ENCODE measurements at places on chromosomes 11 and 22. TPM values are rescaled to one million over a fixed set of nuclear protein-coding genes. Genes with fewer than 3 reads are reported as not detected.
A peak's percentile ranks its signal among the peaks of the same experiment; 100 is the strongest.

ACO2 gene
- 90.0 TPM for polyA plus RNA-seq

ALX4 gene
- 1.3 TPM for polyA plus RNA-seq

SHISA8 gene
- polyA plus RNA-seq = not detected

FOLR2 gene
- polyA plus RNA-seq = 27.0 TPM

ANO9 gene
- 1.2 TPM for polyA plus RNA-seq

DNA sequence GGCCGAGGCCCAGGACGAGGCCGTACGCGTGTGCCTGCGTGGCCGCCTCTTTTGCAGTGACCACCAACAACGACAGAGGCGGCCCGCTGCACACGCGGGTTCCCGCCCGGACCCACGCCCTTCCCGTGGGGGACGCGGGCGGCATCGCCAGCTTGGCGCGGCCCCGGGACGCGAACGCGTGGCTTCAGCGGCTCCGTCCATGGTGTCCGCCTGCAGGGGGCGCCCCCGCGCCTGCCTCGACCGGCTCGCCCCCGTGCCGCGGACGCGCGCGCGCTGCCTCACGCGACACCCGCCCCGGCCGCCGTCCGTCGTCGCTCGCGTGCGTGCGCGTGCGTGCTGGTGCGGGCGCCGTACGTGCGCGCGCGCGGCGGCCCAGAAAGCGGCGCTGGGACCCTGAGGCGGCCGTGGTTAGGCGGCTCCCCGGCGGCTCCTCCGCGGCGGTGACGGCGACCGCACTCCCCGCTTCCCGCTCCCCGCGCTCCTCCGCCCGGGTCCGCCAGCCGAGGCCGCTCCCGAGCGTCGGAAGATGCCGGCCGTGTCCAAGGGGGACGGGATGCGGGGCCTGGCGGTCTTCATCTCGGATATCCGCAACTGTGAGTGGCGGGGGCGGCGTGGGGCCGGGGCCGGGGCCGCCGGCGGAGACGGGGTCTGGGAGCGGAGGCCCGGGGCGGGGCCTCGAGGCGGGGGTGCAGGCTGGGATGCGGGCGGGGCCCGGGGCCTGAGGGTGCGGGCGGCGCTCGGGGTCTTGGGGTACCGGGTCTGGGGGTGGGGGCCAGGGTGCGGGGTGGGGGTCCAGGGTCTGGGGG is at the start of gene AP2A2:
TSS of gene AP2A2 (plus strand) at position 375 of the 806 bp plus-strand sequence. CDS start at position 527, 152 bp downstream.
- peak; percentile 95 for DNase-seq

DNA sequence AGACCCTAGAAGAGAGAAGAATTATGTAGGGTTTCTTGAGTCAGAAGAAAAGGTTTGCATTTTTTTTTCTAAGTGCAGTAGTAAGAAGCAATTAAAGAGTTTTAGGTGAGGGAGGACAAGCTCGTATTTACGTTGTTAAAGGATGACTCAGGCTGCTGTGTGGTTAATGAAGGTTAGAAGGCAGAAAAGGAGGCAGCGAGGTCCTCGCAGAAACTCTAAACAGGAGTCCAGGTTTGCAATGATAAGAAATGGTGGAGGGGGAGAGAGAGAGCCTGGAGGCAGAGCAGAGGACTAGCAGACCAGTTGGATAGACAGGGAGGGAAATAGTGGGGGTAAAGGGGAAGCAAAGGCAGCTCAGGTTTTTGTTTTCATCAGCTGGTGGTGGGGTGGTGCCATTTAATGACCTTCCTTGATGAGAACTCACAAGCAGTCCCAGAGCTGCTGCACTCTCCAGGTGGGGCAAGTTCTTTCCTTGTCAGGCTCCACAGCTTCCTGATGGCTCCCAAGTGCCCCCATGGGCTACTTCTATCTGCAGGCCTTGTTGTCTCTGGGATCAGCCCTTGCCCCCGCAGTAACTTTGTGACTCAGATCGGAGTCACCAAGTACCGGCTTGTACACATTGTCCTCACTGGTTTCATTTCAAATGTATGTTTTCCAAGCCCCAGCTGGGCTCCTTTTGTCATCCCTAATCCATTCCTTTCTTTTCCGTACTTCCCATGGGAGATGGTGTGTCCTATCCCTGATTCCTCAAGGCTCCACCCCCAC is 8.3 kb upstream of the INSC start:
- DNase-seq = no peak

DNA sequence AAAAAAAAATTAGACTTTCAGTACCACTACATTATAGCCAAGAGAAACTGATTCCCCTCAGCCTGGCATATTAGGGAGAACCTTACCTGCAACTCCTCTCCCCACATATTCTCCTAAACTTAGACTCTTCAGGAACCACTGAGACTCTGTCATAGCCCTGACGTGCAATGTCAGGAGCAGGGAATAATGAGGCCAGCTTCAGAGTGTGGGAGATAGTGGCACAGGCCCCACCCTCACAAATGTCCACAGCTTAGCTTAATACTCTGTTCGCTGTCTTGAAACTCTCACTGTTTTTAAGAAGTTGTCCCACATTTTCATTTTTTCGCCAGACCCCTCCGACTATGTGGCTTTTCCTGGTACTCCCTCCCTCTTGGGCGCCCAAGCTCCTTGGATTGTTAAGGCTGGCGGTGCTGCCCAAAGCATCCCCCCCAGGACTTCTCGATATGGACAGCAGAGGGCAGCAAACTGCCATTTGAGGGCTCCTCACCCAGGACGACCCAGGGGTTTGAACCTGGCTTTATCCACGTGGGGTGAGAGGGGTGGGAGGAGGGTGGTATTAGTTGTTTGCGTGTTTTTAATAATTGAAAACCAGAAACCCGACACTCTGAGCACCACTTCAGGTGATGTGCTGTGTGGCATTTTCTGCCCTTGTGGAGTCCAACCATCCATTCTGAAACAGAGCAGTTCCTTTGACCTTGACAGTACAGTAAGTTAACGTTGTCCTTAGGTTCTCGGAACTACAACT is 45.2 kb upstream of the RASSF10 start:
- peak; percentile 43 for DNase-seq

DNA sequence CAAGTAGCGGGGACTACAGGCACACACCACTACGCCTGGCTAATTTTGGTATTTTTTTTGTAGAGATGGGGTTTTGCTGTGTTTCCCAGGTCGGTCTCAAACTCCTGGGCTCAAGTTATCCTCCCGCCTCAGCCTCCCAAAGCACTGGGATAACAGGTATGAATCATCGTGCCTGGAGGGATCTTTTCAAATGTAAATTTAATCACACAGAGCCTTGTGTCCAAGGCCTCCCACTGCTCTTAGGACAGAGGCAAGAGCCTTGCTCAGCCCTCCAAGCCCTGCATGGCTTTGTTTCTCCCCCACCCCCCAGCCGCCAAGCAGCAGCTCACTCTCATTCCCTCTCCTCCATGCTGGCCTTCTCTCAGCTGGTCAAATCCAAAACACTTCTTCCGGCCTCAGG is 75.3 kb upstream of the CREB3L1 start:
- DNase-seq = no peak

- DNase-seq = no peak
These were observed 116.6 kb downstream of the NAV2 start for GRCh38 chr11:19829109-19829837.

DNA sequence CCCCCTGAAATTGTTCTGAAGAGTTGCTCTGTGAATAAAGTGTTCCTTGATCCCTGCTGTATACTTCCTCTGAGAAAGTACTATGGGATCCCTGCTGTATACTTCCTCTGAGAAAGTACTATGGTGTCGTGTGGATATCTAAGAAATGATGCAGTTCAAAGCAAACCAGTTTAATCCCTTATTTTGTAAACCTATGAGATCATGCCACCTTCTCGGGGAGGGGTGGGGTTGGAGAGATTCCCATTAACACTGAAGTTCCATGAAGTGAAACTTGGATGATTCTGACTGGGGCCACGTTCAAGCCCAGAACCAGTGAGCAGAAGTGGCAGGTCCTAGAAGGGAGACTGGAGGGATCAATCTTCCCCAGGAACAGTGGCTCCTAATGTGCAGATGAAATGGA is 13.0 kb upstream of the TP53AIP1 start:
- DNase-seq = no peak

GRCh38 chr11:129992161-129992944 is 10.3 kb downstream of the PRDM10 start:
- no peak for DNase-seq

DNA sequence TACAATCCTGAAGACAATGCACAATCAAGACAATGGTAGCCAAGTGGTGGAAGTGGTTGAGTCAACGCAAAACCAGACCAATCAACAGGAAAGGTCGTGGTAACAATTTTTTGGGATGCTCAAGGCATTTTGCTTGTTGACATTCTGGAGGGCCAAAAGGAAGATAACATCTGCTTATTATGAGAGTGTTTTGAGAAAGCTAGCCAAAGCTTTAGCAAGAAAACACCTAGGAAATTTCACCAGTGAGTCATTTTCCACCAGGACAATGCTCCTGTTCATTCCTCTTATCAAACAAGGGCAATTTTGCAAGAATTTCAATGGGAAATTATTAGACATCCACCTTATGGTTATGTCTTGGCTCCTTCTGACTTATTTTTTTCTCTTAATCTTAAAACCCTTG is 1932.2 kb upstream of the RAG2 start:
- DNase-seq = no peak

DNA sequence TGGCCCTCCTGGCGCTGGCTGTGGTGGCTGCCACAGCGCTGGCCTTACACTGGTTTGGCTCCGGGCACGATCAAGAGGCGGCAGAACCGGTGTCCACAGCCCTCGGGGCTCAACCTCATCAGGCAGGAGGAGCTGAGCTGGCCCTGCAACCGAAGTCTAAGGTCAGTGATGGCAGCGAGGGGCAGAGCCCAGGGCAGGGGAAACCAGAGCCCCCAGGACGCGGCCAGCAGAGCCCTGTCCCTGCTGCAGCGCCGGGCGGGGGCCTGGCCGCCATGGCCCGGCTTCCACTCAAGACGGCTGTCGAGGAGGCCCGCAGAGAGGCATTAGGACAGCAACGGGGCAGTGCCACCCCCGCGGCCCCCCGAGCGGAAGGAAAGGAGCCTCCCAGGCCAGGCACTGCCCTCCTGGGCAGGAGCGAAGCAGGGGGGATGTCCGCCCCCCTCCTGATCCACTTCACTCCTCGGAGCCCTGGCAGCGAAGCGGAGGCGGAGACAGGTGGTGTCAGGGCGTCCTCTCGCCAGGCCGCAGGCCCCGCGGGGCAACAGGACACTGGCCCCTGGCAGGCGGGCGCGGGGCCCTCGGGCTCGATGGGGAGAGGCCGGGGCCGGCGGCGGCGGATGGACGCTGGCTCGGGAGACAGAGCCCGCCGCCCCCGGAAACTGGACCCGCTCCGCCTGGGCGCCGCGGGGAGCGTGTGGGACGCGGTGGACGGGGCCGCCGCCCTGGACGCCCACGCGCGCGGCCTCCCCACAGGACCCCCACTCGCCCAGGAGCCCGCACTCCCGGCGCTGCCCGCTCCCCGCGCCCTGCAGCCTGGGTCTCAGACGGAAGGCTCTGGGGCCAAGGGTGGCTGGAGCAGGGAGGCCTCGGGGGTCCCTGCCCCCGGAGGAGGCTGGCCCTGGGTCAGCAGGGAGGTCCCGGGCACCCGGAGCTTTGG is 895 bp downstream of the KLHDC7B start:
- DNase-seq = no peak

GRCh38 chr11:96228910-96229309 is 114.1 kb downstream of the MAML2 start:
- no peak for DNase-seq

Data from muscle of back (tissue), 13 donors.